Suprapubic skin (tissue), 4 donors: ENCODE measurements at places on chromosomes 3 and 15.

DNA sequence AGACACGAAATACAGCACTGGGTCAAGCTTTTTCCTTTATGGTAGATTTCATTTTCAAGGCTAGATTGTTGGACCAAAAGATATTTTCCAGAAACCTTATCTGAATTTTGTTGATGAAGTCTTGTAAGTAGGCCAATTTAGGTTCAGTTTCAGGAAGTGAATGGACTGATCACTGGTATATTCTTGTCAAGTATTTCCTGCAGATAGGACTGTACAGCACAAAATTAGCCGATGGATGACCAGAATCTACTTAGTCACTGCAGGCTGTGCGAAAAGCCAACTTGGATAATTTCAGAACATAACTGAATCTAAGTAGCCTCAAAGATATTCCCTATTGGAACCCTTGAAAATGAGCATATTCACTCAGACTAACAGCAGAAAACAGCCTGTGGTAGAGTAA, 206.5 kb downstream of the NR1D2 start:
- H3K36me3 ChIP-seq, result no peaks in the 10 kb centered on the region
- H3K4me1 ChIP-seq, result no peaks in the 10 kb centered on the region
- H3K4me3 ChIP-seq, result no peak overlapping the region
- DNase-seq, result no peak
- H3K27ac ChIP-seq, result no peak overlapping the region
- no peaks in the 10 kb centered on the region for H3K27me3 ChIP-seq

DNA sequence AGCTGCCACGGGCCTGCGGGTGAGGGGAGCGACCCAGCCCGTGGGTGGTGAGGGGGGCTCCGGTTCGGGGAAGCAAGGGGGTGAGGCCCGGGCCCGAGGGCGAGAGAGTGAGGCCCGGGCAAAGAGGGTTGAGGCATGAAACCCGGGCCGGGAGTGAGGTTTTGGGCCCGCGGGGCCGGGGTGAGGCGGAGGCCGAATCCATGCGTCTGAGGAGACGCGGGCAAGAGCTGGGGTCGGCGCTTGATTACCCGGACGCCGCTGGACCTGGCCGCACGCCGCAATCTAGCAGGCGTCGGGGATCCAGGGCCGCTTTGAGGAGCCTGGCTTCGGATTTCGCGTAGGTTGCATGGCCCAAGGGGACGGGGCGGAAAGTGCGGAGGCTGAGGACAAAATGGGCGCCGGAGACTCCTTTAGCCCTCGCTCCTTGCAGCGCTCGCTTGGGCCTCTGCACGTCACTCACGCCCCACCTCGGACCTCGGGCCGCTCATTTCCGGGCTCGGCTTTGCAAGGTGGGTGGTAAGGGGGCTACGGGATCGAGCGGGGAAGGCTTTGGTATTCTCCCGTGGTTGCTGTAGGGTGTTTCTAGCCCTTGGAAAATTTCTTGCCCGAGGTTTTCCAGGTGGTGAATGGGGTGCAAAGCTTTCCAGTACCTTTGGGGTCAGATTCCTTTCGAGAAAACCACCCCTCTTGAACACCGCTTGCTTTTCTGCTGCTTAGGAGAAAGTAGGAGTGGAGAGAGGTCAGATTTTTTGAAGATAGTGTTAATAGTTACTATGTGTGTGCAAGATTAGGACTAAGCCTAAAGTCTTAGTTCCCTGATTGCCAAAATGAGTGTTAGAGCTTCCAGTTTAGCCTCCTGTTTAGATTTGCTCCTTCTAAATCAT, 827 bp downstream of the SLC25A36 start:
- peak overlapping the region; percentile 95 for H3K27ac ChIP-seq
- peak overlapping the region; percentile 70 for H3K4me3 ChIP-seq
- H3K36me3 ChIP-seq, result no peaks in the 10 kb centered on the region

GRCh38 chr15:32959077-32959476, 235.4 kb downstream of the FMN1 start:
- no peak overlapping the region for H3K27ac ChIP-seq
- H3K36me3 ChIP-seq, result no peaks in the 10 kb centered on the region
- H3K4me3 ChIP-seq, result no peak overlapping the region
- DNase-seq, result no peak
- no peaks in the 10 kb centered on the region for H3K27me3 ChIP-seq
- peaks cover 14% of the 10 kb centered on the region for H3K4me1 ChIP-seq

GRCh38 chr15:63294359-63294758, 17.0 kb downstream of the APH1B start:
- no peak for DNase-seq
- no peaks in the 10 kb centered on the region for H3K27me3 ChIP-seq
- H3K4me3 ChIP-seq, result no peak overlapping the region
- peaks cover 8% of the 10 kb centered on the region for H3K4me1 ChIP-seq
- H3K27ac ChIP-seq, result no peak overlapping the region
- peaks cover 2% of the 10 kb centered on the region for H3K36me3 ChIP-seq

- no peak overlapping the region for H3K27ac ChIP-seq
- DNase-seq, result no peak
- no peaks in the 10 kb centered on the region for H3K4me1 ChIP-seq
- H3K27me3 ChIP-seq, result no peaks in the 10 kb centered on the region
- no peak overlapping the region for H3K4me3 ChIP-seq
Measured at GRCh38 chr15:39016706-39017105, 452.1 kb upstream of the RASGRP1 start.

GRCh38 chr3:37905346-37905745, 43.7 kb downstream of the CTDSPL start:
- H3K4me1 ChIP-seq, result peaks cover 48% of the 10 kb centered on the region
- H3K27ac ChIP-seq, result no peak overlapping the region
- no peak overlapping the region for H3K4me3 ChIP-seq
- DNase-seq, result no peak

DNA sequence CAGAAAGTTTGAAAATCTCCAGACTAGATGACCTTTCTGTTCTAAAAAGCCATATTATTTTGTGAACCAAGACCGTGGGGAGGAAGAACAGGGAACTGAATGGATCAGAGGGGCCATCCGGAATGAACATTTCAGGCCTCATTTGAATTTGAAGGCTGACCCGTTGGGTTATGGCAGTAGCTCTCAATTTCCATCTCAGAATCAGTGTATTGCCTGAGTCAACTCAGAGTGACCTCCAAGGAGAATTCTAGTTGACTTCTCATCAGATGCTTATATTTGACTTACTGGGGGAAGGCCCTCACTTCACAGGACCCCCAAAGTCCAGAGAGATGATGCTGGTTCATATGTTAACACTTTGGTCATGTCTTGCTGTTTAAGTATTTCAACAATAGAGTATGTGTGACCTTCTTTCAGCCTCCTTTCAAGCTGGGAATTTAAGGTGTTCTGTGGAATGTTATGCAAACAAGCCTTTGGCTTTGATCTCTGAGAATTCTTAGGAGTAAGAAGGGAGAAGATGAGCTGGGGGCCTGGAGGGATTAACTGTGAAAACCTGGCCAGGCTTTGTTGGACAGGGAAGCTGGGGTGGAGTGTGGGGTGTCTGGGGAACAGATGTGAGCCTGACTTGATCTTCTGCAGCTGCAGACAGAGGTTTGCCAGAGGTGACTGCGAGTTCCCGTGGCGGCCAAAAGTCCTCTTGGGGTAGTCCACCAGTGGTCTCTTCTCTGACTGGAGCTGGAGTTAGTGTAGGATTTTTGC, 111.2 kb upstream of the RGMA start:
- no peak overlapping the region for H3K4me3 ChIP-seq
- H3K27me3 ChIP-seq, result no peaks in the 10 kb centered on the region
- H3K36me3 ChIP-seq, result no peaks in the 10 kb centered on the region
- H3K27ac ChIP-seq, result no peak overlapping the region
- DNase-seq, result no peak

- H3K27ac ChIP-seq, result no peak overlapping the region
- H3K4me3 ChIP-seq, result no peak overlapping the region
- no peaks in the 10 kb centered on the region for H3K27me3 ChIP-seq
- DNase-seq, result no peak
- H3K36me3 ChIP-seq, result no peaks in the 10 kb centered on the region
Measured at GRCh38 chr3:178950676-178951075, 120.9 kb downstream of the ZMAT3 start.

GRCh38 chr3:13012221-13012691, 61.0 kb downstream of the IQSEC1 start:
- no peaks in the 10 kb centered on the region for H3K27me3 ChIP-seq
- H3K27ac ChIP-seq, result no peak overlapping the region
- no peak overlapping the region for H3K4me3 ChIP-seq
- peak; percentile 88 for DNase-seq
- H3K36me3 ChIP-seq, result no peaks in the 10 kb centered on the region
- peaks cover 29% of the 10 kb centered on the region for H3K4me1 ChIP-seq

- no peak overlapping the region for H3K27ac ChIP-seq
- no peak for DNase-seq
- H3K4me1 ChIP-seq, result no peaks in the 10 kb centered on the region
- no peaks in the 10 kb centered on the region for H3K36me3 ChIP-seq
Measured at GRCh38 chr3:31728403-31728802, 195.7 kb downstream of the STT3B start.

DNA sequence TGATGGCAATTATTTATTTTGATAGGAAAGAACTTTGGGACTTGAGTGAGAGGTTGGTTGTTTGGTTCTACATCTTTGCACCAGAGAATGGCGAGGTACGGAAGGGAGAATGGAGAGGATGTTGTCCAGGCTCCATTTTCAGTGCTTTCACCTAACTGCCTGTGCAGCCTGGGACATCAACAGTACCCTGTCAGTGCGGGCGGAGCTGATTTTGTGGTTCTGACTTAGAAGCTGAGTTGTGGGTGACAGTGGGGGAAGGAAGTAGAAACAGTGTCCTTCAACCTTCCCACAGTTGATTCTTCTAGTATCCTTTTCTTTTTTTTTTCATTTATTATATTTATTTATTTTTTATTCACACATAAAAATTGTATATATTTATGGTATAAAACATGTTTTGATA, 95.3 kb downstream of the TIGIT start:
- H3K27me3 ChIP-seq, result no peaks in the 10 kb centered on the region
- H3K4me1 ChIP-seq, result peaks cover 7% of the 10 kb centered on the region
- no peak for DNase-seq
- peaks cover 25% of the 10 kb centered on the region for H3K36me3 ChIP-seq

DNA sequence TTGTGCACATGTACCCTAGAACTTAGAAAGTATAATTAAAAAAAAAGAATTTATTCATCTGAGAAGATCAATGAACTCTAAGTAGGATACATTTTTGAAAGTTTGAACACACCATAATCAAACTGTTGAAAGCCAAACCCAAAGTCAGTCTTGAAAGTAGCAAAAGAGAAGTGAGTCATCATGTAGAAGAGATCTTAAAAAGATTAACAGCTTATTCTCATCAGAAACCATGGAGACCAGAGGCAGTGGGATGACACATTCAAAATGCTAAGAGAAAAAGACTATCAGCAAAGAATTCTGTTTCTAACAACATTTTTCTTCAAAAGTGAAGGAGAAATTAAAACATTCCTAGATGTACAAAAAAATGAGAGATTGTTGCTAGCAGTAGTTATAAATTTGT, 60.7 kb downstream of the TIMP4 start:
- no peaks in the 10 kb centered on the region for H3K4me1 ChIP-seq
- DNase-seq, result no peak
- H3K27ac ChIP-seq, result no peak overlapping the region
- no peaks in the 10 kb centered on the region for H3K27me3 ChIP-seq
- no peaks in the 10 kb centered on the region for H3K36me3 ChIP-seq
- H3K4me3 ChIP-seq, result no peak overlapping the region

- no peaks in the 10 kb centered on the region for H3K36me3 ChIP-seq
- H3K27me3 ChIP-seq, result no peaks in the 10 kb centered on the region
Measured at GRCh38 chr3:129592381-129593131, 13.9 kb downstream of the PLXND1 start.
